ENCODE measurements at places on chromosomes 4 and X.

DNA sequence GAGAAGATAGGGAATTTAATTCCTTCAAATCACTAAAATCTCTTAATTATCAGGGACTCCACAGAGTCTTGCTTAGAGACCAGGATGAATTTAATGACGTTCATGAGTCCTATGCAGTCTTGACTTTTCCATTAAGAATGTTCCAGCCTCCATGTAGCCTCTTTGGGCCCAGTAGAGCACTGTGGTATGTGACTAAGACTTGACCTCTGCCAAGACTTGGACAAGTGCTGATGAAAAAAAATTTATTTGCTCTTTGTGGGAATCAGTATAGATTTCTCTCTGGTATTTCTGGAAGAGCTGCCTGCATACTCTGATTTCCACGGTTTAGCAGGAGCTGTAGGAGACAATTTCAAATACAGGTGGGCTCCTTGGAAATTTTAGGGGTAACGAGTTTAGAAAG lies 40.6 kb downstream of the CHRDL1 start:
- DNase-seq = no peak

GRCh38 chrX:49176421-49177326 lies 5.0 kb downstream of the PLP2 start:
- DNase-seq = no peak

GRCh38 chr4:188984518-188984917 lies 845.3 kb downstream of the TRIML1 start:
- DNase-seq = no peak

DNA sequence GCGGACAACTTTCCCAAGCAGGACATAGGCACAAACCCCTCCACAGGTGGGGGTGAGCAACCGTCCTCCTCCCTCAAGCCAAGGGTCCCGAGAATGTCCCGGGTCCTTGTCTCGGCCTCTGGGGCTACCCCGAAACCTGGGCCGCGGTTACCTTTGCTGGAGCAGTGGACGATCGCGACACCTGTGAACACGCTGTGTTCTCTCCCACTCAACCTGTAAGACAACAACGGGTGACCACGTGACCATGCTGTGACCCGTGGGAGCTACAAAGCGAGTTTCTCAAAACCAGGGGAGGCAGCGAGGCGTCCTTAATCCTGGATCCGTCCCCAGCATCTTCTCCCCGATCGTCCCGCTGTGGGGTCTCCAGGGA lies 17.9 kb downstream of the ASMTL start:
- DNase-seq = no peak

- DNase-seq = peak; percentile 92
These were observed 71.7 kb upstream of the BCOR start for GRCh38 chrX:40169193-40170101.

GRCh38 chr4:17769406-17770174 lies 11.8 kb downstream of the FAM184B start:
- DNase-seq = no peak

DNA sequence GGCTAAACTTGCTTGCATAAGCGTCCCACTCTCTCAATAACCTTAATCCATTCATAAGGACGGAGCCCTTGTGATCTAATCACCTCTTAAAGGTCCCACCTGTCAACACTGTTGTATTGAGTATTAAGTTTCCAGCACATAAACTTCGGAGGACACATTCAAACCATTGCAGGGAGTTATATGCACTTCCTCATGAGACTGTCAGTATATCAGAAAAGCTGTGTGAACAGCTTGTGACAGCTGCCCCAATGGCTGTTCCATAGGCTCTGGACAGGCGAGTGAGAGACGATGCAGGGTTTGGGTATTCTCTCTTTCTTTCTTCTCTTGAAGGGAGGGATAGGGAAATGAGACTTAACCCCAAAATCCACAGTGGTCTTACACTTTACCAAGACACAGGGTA lies 64.2 kb upstream of the RPL34 start:
- no peak for DNase-seq

- no peak for DNase-seq
These were observed 20.1 kb downstream of the MMAA start for GRCh38 chr4:145639186-145639698.

DNA sequence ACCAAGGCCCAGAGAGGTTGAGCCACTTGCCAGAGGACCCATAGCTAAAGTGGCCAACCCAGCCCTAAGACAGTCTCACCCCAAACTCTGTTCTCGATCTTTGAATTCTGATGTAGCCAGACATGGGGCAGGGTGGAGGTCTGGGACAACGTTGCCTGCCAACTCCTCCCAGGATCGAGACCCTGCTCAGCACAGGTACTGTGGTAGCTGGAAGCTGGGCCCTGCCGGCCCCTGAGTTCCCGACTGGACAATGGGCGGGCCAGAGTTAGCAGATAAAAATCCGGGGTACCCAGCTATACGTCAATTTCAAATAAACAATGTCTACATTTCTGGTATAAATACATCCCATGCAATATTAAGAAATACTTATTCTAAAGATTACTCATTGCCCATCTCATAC lies 35.3 kb downstream of the ADRA2C start:
- no peak for DNase-seq

GRCh38 chr4:25970226-25970675 lies 56.2 kb downstream of the SMIM20 start:
- no peak for DNase-seq

- no peak for DNase-seq
These were observed 452.3 kb downstream of the MID1IP1 start for GRCh38 chrX:39253551-39253950.

DNA sequence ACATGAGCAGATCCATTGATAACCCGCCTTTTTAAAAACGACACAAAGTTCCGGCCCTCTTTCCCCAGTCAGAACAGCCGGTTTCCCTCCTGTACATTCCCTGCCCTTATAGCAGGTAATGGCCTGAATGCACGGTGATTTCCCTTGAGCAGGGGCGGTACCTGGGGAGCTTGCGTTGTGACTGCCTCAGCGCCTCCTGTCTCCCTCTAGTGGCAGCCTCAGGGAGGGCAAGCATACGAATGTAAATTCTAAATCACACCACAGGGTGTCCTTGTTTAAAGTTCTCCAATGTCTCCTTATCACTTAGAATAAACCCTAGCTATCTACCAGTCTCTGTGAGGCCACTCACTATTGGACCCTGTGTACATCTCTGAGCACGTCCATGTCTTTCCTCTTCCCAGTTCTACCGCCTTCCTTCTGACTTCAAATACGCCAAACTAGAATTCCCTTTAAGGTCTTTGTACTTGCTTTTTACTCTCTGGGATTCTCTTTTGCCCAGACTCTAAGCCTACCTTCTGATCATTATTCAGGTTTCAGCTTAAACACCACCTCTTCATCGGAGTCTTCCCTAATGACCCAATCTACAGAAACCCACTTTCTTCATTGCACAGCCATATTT lies 18.4 kb upstream of the LDB2 start:
- peak; percentile 90 for DNase-seq

DNA sequence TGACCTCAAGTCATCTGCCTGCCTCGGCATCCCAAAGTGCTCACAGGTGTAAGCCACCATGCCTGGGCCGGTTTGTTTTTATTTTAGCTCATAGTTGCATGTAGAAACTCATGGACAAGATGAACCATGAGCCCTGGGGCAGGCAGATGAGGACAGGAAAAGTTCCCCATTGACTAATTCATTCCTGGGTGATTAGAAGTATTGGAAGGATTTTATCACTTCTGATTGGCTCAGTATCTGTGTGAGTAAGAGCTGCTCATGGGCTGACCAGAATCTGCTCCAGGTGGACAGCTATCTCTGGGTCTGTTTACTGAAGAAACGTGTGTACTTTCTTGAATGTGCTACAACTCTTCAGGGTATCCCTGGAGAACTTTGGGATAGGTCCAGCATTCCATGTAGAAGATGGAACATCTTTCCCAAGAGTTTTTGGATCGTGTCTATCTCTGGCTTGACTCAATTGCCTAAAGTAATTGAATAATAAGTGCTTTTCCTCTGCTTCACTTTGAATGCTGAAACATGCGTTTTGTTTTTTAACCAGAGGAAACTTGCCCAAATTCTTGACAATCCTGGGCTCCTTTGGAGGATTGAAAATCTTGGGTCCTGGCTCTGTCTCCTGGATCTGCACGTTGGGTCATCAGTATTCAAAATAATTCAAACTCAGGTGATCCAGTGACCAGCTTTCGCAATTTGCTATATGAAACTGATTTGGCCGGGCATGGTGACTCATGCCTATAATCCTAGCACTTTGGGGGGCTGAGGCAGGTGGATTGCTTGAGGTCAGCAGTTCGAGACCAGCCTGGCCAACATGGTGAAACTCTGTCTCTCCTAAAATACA lies 88.6 kb upstream of the DHRSX start:
- no peak for DNase-seq

GRCh38 chr4:173748353-173748752 lies 218.3 kb upstream of the HAND2 start:
- DNase-seq = no peak

GRCh38 chr4:94400191-94400590 lies 51.6 kb upstream of the PDLIM5 start:
- DNase-seq = no peak

- no peak for DNase-seq
These were observed 1.1 kb upstream of the TRMT10A start for GRCh38 chr4:99564921-99565320.

GRCh38 chr4:40990899-40991265 lies 223.5 kb downstream of the APBB2 start:
- no peak for DNase-seq

DNA sequence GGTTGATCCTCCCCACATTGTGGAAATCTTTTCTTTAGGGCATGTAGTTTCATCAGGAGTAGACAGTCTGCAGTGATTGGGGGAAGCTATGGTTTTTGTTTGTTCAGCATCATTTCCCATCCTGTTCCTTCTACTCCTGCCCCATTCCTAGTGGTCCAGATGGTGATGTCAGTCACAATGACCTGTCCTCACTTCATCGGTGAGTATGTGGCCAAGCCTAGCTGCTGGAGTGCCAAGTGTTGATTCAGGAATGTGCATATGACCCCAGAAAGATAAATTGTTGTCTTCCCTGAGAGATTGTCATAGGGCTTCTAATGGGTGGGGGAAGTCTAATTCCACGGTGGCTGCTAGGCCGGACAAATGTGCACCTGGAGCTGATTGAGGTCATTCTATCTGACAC lies 130.6 kb upstream of the FAT1 start:
- no peak for DNase-seq

Measured in activated naive CD4-positive, alpha-beta T cell treated with anti-CD3 and anti-CD28 coated beads for 36 hours (primary cell).